Stimulated activated CD8-positive, alpha-beta memory T cell treated with anti-CD3 and anti-CD28 coated beads, Interleukin-15, amount 100 ng/mL, for 24 hours (primary cell): ENCODE measurements at places on chromosomes 2 and 18.

GRCh38 chr18:75364512-75365253 is 62.8 kb downstream of the SMIM21 start:
- DNase-seq: no peak

DNA sequence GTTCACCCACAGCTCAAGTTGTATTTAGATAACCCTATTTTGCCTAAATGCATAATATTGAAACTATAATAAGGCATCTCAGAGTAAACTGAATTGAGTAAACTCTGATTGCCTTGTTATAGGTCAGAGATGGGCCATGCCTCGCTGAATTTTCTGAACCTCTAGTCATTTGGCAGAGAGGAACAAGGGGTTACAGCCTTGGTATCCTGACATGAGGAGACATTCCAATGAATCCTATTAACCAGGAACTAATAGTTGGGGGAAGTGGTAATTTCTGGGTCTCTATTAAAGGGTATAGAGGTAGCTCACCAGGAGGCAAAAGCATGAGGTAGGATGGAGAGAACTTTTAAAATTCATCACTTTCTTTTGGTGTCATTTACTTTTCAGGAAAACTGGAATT is 227.4 kb upstream of the CHST9 start:
- DNase-seq: no peak

DNA sequence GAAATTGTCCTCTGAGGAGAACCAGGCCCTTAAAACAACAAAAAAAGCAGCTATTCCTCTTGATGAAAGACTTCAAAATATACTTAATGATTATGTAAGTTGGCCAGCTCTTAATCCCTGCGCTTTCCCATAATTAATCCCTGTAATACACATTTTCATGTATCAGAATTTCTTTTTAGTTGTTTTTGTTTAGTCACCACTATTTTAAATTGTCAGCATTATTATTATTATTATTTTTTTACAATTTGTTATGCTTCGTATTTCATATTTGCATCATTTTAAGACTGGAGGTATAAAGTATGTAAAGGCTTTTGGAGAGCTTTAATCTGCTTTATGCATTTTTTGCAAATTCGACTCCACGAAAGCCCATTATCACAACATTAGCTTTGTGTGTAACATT is 152.9 kb downstream of the ACOXL start:
- DNase-seq: no peak

DNA sequence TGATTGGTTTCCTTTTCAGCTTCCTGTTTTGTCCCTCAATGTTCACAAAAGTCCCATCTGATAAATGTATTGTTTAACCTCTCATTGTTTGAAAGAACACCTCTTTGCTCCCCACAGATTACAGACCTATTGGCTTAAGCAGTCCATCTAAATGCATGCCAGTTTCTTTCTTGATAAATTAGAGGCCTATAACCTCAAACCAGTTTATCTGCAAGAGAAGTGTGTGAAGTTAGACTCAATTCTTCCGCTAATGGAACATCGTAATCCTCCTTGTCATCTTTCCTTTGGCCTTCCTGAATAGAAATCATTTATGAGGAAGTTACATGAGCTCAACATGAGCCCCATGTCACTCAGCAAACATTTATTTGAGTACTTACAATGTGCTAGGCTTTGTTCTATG is 74.0 kb downstream of the FRZB start:
- no peak for DNase-seq
